ENCODE measurements at places on chromosomes 12 and 14.

DNA sequence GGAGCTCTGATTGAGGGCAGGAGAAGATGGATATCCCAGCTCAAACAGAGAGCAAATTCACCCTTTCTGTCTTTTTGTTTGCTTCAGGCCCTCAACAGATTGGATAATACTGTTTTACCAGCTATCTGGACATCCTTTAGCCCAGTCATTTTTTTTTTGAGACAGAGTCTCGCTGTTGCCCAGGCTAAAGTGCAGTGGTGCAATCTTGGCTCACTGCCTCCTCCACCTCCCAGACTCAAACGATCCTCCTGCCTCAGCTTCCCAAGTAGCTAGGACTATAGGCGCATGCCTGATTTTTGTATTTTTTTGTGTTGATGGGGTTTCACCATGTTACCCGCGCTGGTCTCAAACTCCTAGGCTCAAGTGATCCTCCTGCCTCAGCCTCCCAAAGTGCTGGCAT lies 40.8 kb downstream of the ARF6 start:
- DNase-seq: no peak

DNA sequence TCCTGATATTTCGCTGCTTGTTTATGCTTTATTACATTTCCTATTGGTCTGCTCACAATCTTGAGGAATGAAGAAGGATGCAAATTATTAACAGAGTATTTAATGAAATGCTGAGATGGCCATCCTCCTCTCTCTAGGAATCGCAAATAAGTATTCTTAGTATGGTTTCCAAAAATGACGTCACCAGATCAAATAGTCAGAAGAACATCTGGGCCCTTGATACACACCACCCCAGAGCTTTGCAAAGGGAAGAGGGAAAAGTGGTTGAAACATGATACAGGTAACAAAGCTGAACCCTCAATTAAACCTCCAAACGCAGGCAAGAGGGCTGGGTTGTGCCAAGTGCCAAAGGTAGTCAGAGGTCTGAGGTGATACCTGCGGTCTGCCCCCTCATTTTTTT lies 107.3 kb downstream of the BCL11B start:
- DNase-seq: no peak

DNA sequence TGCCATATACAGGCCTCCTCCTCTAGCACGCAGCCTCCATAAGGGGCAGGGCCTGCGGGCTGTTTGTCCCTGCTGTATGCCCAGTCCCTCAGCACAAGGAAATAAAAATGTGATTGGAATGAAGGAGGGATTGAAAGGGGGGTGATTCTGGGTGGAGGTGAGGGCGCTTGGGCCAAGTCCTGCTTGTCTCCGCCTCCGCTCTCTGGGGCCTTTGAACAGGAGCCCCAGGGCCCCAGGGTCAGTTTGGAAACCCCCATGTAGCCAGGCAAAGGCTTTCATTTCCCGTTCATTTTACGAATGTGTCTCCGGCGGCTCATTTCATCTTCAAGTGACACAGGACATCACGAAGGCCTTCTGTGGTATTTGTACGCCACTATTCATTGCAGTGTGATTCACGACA lies 4.5 kb upstream of the CACNA2D4 start:
- peak; percentile 11 for DNase-seq

DNA sequence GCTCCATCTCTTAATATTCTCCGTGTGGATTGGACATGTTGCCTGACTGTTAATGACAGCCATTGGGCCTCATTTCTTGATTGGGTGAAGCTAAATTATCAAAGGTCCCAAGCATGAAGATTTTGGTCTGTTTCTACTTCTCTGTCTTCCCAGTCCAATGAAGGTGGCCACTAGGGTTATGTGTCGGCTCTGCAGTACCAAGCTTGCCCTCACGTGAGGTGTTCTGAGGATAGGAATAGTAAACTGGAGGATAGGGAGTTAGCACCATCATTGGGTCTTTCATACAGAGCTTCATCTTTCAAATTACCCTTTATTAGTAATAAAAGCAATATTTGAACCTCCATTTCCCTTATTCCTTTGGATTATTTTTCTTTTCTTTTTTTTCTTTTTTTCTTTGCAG lies 21.9 kb upstream of the BICD1 start:
- no peak for DNase-seq

GRCh38 chr14:90575336-90575735 lies 178.5 kb downstream of the CALM1 start:
- no peak for DNase-seq

- no peak for DNase-seq
Observed at GRCh38 chr14:51897791-51898355, 37.5 kb downstream of the GNG2 start.

GRCh38 chr14:81301371-81301770 lies 80.6 kb upstream of the GTF2A1 start:
- DNase-seq: no peak

- peak; percentile 20 for DNase-seq
Observed at GRCh38 chr12:9039397-9039977, 50.1 kb downstream of the KLRG1 start.

DNA sequence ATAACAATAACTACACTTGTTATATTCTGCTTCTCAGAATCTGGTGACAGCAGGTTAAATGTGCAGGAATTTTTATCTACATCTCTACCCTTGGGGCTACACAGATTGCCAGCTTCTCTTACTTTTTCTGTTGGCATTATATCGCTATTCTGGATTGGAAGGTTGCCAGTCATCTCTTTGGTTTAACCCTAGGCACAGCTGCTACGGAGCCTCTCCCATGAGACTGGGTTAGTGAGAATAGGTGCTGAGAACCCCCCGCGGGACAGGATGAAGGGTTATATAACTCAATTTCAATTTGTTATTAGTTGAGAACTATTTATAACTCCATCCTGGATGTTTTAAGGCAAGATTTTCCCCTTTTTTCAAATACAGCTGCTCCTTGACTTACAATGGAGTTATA lies 73.1 kb downstream of the ACADS start:
- DNase-seq: no peak

GRCh38 chr12:41784957-41785356 lies 359.7 kb downstream of the GXYLT1 start:
- no peak for DNase-seq

DNA sequence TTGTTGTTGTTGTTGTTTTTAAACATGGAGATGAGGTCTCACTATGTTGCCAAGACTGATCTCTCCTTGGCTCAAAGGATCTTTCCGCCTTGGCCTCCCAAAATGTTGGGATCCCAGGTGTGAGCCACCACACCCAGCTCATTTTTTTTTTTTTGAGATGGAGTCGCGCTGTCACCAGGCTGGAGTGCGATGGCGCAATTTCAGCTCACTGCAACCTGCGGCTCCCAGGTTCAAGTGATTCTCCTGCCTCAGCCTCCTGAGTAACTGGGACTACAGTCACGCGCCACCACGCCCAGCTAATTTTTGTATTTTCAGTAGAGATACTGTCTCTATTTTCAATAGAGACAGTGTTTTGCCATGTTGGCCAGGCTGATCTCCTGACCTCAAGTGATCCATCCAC lies 4.9 kb upstream of the CLIP1 start:
- no peak for DNase-seq

GRCh38 chr14:33999771-34000291 lies 49.0 kb upstream of the EGLN3 start:
- no peak for DNase-seq

DNA sequence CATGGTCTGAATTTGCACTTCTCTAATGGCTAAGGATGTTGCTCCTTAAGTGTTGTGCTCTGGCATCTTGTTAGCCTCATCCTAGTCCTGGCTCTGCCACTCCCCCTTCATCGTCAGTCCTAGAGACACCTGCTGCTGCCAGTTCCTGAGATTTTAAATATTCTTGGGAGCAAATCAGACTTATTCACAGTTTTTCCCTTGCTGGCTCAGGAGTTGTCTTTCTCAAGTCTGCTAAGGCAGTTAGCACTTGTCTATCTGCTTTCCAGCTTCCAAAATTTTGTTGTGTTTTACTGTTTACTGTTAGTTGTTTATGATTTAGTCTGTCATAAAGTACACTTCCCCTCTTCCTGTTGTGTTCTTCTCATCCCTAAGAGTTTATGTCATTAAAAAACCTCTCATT lies 201.0 kb downstream of the KIF26A start:
- no peak for DNase-seq

DNA sequence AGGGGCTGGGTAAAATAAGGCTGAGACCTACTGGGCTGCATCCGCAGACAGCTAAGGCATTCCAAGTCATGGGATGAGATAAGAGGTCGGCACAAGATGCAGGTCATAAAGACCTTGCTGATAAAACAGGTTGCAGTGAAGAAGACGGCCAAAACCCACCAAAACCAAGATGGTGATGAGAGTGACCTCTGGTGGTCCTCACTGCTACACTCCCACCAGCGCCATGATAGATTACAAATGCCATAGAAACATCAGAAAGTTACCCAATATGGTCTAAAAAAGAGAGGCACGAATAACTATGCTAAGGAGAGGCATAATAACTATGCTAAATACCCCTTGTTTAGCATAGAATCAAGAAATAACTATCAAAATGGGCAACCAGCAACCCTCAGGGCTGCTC lies 46.2 kb upstream of the MAP3K9 start:
- no peak for DNase-seq

- DNase-seq: no peak
Observed at GRCh38 chr12:131005161-131006035, 51.7 kb downstream of the ADGRD1 start.

DNA sequence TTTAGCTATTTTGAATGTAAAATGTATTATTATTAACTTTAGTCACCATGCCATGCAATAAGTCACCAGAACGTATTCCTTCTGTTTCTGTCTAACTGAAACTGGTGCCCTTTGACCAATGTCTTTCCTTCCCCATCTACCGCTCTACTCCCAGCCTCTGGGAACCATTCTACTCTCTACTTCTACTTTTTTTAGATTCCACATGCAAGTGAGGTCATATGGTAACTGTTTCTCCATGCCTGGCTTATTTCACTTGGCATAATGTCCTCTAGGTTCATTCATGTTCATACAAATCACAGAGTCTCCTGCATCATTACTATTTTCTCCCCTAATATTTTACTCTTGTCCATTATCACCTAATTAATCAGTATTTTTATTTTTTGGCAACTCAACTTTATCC lies 160.1 kb downstream of the TMX1 start:
- DNase-seq: no peak

DNA sequence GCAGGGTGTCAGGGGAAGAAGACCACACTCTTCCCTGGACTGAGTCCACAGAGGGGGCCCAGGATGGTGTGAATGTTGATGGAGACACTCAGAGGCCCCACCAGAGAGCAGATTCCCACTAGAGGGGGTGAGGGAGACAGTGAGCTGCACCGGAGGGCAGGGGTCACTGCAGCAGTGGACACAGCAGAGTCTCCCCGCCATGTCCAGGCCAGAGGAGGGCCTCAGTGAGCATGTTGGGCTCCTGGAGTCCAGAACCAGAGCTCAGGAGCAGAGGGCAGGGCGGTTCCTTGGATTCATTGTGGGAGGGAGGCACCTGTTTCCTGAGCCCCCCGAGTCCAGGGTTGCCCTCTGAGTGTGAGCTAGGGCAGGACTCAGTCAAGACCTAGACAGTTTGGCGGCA lies 1.8 kb upstream of the KRT82 start:
- DNase-seq: no peak

DNA sequence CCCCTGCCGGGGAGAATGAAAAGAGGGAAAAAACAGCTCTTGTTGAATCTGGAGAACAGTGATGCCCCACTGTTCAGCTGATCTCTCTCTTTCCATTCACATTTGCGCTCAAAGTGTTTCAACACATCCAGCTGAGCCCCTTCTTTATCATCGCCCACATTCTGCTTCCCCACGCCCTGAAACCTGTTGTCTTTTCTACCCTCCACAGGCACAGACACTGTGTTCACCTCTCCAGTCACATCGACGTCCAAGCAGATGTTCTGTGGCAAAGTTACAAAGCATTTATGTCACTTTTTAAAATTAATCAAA lies 338.7 kb downstream of the EGLN3 start:
- no peak for DNase-seq

GRCh38 chr12:53735556-53735955 lies 8.3 kb upstream of the CALCOCO1 start:
- DNase-seq: no peak

DNA sequence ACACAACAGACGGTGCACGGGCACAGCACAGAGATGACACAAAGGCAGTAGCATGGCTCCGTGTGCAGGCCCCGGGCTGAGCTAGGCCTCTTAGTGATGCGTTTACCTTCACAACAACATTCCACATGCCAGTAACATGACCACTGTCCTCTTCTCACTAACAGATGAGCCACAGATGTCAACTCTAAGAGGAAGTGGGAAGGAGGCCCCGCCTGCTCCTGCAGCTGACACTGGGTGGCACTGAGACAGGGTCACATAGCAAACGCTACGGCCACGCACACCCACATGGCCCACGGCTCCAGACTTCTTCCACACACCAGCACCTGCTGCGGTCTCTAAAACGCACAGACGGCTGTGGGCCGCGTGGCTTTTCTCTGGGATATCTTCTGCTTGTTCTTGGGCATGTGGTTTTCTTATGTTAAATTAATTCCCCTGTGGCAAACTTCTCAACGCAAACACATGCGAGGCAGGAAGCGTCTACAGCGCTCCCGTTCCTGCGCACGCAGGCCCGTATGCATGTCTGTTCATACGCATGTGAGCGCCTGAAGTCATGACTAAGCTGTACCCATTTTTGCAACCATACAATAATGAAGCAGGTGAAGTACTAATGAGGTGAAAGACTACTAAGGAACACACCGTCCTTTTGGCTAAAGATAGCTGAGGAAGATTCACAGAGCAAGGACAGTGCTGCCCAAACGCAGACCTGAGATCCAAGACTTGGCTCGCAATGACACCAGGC lies 26.8 kb downstream of the AMN start:
- peak; percentile 55 for DNase-seq

DNA sequence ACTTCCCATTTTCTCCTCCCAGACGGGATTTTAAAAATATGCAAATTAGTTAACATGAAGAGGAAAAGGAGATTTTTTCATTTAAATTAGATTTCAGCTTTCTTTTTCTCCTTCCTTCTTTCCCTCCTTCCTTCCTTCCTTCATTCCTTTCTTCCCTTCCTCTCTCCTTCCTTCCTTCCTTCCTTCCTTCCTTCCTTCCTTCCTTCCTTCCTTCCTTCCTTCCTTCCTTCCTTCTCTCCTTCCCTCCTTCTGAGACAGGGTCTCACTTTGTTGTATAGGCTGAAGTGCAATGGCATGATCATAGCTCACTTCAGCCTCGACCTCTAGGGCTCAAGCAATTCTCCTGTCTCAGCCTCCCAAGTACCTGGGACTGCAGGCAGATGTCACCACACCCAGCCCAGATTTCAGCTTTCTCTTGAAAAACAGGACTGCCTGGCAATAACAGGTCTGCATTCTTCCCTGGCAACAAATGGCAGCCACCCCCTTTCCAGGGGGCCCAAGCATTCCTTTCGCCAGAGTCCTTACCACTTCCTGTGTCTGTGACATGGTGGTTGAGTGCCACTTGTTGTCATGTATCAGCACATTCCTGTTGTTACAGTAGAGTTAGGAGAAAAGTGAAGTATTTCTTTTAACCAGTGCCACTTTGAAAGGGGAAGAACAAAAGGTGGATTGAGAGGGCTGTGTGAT lies 119.1 kb downstream of the PTPN11 start:
- DNase-seq: no peak
